Progenitor cell of endocrine pancreas (in vitro differentiated cells): ENCODE measurements at places on chromosomes 3 and 15.
A peak's percentile ranks its signal among the peaks of the same experiment; 100 is the strongest.

- DNase-seq: peak; percentile 40
These were observed at the start of gene ENTPD3 for GRCh38 chr3:40387001-40387894. Gene ENTPD3, plus strand, starts transcription at chr3:40387184. Its CDS starts 874 bp downstream, at chr3:40388058.

DNA sequence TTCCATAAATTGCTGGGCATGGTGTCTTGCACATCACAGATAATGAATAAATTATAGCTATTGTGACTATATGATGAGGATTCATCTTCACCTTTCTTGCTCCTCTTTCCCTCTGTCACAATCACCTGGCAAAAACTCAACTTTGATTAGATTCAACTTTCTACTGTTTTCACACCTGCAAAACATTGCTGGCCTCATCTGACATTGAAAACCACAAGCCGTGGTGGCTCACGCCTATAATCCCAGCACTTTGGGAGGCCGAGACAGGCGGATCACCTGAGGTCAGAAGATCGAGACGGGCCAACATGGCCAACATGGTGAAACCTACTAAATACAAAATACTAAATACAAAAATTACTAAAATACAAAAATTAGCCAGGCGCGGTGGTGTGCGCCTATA is 12.7 kb upstream of the PEX5L start:
- DNase-seq: no peak

DNA sequence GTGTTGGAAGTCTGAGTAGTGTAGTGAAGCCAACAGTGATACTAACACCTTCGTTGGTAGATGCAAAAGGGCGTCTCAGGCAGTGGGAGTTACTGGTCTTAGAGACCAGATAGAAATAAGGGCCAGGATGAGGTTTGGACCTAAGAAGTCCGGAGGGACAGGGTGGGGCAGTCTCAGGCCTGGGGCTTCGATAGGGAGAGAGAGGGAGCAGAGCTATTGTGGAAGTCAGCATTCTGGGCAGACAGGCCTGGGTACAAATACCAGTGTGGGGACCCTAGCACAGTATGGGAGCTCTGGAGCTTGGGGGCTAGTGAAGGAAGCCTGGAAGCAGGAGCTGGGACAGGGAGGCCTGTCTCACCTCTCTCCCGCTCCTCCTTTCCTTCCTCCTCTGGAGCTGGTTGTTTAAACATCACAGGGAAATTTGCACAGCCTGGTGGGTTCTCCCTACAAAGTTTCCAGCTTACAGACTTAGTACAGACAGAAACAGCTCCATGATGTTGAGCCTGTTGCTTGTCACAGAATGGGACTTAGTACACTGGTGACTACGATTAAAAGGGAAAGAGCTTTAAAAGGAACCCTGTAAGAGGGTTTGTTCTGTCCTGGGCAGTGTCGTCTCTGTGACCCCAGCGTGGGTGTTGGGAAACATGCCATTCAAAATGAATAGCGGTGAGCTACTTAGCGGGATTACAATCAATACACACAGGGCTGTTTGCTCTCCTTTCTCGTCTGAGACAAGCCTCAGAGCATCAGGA is 76.4 kb upstream of the TNFAIP8L3 start:
- DNase-seq: no peak

DNA sequence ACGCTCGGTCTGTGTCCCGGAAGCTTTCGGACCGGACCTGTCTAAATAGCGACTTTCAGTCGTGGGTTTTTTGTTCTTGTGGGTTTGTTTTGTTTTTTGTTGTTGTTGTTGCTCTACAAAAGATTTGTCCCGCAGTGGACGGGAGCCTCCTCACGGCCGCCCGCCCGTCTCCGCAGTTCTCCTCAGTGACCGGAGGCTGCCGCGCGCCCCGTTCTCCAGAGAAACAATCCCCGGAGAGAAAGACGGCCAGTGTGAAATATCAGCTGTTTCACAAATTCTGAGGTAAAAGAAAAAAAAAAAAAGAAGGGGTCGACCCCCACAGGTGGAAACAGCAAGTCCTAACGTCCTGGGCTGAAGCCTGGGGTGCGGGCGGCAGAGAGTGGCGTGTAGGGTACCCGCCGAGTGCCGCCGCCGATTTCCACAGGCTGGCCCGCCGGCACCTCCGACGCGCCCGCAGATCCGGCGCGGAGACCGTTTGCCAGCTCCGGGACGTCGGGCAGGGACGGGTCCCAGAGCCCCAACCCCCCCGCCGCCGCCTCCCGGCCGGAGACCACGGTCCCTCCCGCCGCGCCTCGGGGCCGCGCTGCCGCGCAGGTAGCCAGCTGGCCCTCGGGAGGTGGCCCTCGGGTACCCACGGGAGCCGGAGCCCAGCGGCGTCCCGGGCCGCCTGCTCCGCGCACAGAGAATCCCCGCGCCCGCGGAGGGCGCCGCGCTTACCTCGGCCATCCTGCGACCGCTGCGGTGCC is 478 bp downstream of the BNC1 start:
- DNase-seq: no peak

- DNase-seq: no peak
These were observed 283.2 kb upstream of the ROBO1 start for GRCh38 chr3:80050826-80051601.

DNA sequence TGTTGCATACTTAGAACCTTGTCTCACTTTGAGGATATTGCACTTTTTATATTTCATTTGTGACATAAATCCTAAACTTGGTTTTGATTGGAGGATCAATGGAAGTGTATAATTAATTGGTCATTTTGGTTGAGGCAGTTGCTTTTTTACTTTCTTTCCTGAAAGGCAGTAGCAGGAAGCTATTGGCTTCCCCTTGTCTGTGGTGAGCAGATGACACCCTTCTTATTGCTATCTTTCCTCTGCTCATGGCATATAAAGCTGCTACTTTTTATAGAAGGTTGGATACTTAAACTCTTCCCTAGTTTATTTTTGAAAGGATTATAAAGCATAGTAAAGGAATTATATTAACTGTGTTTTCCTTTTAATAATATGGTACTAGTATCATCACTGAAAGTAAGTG is 28.6 kb downstream of the FAM98B start:
- DNase-seq: no peak

GRCh38 chr3:52194485-52195290 is 3.3 kb upstream of the ALAS1 start:
- no peak for DNase-seq

DNA sequence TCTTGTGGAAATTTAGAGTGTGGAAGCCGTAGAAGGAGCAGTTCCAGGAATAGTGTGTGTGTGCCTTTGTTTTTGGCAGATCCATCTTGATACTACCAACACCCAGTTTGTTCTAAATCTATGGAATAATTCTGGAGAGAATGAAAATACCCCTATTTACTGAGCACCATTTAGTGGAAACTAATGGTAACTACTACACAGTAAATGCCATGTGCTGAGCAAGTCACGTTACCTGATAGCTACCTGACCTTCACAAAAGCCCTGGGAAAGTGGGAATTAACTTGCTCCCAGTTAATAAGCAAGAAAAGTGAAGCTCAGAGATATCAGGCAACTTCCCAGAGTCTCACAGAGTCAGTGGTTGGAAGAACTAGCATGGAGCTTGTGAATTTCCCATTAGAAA is 137.7 kb downstream of the ARPP21 start:
- no peak for DNase-seq

DNA sequence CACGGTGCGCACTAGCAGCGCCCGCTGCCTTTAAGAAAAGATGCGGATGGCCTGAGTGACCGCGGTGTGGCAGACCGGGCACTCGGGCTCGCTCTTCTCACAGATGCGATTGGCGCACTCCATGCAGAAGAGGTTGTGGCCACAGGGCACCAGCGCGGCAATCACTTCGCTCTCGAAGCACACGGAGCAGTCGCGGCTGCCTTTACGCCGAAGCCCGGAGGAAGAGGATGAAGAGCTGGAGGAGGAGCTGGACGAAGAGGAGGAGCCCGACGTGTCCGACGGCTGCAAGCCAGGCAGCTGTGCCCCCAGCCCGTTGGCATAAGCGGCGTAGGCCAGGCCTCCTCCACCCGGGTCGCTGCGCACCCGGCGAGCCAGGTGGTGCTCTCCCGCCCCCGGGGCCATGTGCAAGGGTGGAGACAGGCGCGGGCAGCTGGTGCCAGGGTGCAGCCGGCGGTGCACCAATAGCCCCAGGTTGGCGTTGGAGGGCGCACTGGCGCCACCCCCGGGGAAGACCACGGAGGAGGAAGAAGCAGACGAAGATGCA is 2.6 kb downstream of the MEX3B start:
- no peak for DNase-seq

DNA sequence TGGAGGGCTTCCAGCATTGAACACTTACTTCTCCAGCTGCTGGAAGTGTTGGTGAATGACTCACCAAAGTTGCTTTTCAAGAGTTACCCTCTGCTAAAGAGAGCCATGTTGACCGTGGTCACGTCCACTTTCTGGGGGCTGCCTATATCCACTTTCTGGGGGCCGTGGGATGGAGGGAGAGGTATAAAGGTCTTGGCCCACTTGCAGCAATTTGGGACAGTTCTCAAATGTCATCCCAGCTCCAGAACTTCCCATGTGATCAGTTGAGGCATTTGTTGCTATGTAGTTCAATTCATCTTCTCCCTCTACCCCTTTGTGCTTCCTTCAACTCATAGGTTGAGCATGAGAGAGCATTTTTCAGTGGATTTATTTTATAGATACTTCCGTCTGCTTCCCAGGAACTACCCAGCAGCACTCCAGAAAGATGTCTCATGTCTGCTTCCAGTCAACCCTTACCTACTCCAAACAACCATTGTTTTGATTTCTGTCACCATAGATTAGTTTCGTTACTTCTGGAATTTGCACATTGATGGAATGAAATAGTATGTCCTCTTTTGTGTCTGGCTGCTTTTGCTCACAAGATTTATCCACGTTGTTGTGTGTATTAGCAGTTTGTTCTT is 130.6 kb downstream of the TCF12 start:
- DNase-seq: no peak

DNA sequence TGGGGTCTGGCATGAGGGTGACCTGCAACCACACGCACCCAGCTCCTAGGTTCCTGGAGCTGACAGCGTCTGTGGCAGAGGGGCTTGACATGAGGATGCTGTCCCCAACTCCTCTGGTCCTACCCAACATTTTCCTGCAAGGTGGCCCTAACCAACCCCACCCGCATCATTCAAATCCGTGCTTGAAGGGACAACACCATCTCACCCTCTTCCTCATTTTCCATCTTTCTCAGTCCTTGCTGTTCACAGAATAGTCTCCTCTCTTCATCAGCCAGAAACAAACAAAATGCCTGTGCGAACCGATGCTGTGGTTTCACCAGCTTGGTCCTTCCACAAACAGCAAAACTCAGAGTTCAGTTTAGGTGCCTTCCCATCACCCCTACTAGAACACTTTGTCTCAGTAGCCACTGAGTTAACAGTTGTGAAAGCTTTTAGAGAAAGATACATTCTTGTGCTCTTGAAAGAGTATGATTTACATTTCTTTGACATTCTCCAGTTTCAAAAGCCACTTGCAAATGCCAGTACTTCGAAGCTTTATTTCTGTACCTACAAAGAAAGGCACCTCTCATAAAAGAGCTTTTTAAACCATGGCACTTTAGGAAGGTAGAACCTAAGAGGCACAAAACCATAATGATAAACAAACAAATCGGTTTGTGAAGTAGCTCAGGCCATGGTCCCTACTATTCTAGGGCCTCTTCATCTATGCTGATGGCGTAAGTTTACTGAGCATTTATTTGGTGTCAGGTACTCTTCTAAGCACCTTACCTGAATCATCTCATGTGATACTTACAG is 360.1 kb downstream of the SHQ1 start:
- DNase-seq: no peak

DNA sequence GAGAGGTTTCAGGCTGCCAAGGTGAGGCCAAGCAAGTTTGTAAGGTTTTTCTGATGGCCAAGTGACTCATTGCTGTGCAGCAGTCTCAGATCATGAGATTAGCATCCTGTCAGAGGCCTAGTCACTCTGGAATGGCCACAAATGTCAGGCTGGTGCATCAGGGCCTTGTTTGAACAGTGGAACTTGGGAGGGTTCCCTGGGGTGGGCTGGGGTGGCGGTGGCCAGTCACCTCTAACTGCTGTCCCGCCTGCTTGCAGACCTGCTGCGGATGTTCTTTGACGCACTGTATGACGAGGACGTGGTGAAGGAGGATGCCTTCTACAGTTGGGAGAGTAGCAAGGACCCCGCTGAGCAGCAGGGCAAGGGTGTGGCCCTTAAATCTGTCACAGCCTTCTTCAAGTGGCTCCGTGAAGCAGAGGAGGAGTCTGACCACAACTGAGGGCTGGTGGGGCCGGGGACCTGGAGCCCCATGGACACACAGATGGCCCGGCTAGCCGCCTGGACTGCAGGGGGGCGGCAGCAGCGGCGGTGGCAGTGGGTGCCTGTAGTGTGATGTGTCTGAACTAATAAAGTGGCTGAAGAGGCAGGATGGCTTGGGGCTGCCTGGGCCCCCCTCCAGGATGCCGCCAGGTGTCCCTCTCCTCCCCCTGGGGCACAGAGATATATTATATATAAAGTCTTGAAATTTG is 2.8 kb upstream of the FAM131A start:
- DNase-seq: no peak

GRCh38 chr3:77620009-77620408 is 580.1 kb downstream of the ROBO2 start:
- DNase-seq: no peak

GRCh38 chr3:35800960-35801459 is 161.7 kb downstream of the ARPP21 start:
- no peak for DNase-seq

DNA sequence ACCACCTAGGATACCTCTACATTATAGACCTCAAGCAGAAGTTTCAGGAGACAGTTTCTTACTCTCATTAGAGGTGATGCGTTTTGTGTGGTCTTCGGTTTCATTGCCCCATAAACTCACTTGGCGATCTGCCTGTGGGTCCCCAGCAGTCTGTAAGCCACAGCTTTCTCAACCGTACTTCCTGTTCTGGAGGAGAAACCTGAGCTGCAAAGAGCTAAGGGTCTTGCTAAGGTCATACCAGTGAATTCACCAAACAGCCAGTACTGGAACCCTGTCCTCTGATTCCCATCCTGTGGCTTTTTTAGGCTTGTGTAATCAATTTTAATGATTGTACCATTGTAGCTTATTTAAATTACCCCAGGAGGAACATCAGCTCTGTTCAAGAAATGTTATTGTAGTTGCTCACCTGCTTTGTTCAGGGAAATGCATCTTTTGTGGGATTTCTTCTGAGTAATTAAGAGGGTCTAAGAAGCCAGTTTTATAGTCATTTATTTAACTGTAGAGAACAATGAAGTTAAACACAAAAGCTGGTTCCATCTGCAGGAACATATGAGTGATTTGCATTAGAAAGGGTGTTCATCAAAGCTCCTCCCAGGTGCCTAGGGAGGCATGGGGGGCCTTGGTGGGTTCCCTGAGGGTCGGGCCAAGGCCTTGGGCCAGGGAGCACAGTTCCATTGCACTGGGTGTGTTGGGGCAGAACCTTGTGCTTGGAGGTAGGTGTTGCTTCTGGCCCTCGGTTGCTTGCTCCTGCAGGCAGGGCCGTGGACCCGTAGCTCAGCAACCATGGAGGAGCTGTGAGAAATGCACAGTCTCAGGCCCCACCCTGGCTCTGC is 69.6 kb downstream of the APBA2 start:
- no peak for DNase-seq

- DNase-seq: no peak
These were observed 318.7 kb upstream of the LMCD1 start for GRCh38 chr3:8182904-8183303.

DNA sequence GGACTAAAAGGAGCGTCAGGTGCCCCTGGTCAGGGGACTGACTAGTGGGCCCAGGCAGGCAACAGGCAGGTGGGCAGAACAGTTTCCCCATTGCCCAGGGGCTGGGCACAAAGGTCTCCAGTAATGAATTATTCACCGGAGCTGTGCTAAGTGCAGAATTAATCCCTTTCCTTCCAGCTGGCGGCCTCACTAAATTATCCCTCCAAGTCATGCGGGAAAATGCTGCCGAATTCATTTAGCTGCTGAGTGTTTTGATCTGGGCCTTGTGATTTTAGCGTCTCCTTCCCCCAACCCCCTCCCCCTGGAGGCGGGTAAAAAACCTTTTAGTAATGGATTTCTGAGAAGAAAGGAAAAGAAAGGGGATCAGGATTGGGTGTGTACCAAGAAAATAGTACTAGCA is 47.2 kb downstream of the CCDC33 start:
- no peak for DNase-seq
